ENCODE measurements at places on chromosomes 11 and 22. TPM values are rescaled to one million over a fixed set of nuclear protein-coding genes. Genes with fewer than 3 reads are reported as not detected.

Gene HEPN1
- not detected for total RNA-seq

Gene HOATZ
- not detected for total RNA-seq

Gene SLC35C1
- 5.0 TPM for total RNA-seq

Gene LDHAL6A
- total RNA-seq: not detected

Gene P4HA3
- total RNA-seq: 2.9 TPM

Gene LPXN
- 1.9 TPM for total RNA-seq

Gene TBX10
- total RNA-seq: not detected

Gene CASP5
- under 0.01 TPM for total RNA-seq

Data from bronchial smooth muscle cell (primary cell).